ENCODE measurements at places on chromosomes 2 and 18. TPM values are rescaled to one million over a fixed set of nuclear protein-coding genes. Genes with fewer than 3 reads are reported as not detected.
A peak's percentile ranks its signal among the peaks of the same experiment; 100 is the strongest.

DNA sequence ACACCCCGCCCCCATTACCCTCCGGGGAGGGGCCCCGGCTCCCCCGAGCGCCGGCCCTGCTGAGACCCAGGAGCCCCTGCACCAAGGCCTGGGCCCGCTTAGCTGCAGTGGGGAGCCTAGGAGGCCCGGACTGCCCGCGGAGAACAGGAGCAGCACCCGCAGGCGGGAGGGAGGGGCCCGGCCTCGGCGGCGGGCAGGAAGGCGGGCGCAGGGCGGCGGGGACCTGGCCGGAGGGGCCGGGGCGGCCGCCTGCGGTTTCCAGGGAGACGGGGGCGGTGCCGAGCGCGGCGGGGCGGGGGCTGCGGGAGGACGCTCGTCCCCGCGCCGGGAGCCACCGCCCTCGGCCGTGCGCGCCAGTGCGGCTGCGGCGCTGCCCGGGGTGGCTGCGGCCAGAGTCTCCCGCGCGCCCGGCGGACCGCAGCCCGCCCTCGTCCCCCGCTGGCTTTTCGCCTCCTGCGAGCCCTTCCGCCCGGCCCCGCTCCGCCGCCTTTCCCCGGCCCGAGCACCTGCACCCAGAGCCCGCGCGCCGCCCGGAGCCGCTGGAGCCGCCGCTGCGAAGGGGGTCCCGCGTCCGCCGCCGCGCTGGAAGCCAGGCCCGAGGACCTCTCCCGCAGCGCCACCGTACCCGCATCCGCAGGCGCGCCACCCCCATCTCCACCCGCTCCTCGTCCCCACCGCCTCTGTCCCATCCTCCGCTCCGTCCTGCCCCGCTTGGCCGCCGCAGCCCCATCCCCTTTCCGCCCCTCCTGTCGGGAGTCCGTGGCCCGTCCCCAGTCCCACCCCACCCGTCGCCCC, 17.2 kb downstream of the GPC1 start:
- peak; percentile 74 for DNase-seq

DNA sequence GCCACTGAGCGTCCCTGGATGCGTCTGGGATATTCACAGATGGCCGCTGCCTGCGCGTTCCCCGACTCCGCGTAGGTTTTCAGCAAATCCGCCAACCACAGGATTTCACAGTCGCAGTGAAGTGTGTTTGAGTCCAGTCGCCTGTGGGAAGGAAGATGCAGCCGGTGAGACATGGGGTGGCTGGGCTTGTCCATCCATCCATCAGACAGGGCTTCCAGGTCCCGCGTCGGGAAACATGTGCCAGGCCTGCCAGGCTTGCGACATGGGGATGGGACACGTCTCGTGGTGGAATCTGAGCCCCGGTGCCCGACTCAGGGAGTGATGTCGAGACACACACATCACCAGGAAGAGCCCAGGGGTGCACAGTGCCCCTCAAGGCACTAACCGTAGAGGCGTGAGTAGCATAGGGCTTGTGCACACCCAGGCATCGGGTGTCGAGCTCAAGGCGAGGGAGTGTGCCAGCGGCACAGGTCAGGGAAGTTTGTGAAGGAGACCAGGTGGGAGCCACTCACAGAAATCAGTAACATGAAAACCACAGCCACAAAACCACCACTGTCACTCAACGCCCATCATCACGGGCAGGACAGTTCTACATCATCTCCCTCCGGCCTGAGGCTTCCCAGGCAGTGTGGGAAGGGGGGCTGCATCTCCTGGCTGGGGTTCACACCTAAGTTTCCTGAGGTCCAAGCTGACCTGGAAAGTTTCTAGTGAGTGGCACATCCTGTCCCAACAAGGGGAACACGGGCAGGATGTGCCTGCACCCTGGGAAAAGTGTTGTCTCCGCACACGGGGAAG, 63.9 kb downstream of the PXDN start:
- DNase-seq = peak; percentile 66

DNA sequence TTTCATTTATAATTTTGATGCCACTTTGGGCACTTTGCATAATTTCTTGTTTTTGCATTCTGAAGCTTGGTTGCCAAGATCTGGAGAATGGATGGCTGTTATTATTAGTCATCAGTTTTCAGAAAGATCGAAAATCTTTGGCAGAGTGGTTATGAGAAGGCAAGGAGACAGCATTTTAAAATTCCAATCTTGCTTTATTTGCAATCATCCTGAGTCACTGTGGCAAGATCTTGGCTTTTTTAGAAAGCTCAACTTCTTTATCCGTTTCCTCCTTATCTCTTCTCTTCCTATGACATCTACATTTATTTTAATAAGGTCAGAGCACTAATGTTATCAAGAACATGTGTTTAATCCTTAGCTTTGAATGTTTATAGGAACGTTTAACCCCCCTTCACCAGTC, 31.1 kb upstream of the EIF2AK3 start:
- DNase-seq = no peak

DNA sequence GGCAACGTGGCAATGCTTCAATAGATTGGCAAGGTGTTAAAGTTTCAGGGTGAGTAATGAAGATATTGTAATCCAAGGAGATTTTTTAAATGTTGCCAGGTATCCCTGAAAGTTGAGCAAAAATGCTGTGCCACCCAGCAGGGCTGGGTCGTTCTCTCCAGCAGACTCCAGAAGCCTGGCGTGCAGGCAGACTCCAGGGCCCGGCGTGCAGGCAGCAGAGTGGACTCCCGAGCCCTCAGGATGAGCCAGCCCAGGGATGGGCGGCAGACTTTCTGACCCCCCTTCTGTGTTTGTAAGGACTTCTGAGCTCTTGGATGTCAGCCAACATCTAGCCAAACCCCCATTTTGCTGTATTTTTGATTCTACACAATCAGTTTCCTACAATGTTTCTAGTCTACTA, 289.1 kb downstream of the ZNF516 start:
- DNase-seq = no peak

GRCh38 chr2:143584936-143585335, 455.7 kb downstream of the ARHGAP15 start:
- no peak for DNase-seq

DNA sequence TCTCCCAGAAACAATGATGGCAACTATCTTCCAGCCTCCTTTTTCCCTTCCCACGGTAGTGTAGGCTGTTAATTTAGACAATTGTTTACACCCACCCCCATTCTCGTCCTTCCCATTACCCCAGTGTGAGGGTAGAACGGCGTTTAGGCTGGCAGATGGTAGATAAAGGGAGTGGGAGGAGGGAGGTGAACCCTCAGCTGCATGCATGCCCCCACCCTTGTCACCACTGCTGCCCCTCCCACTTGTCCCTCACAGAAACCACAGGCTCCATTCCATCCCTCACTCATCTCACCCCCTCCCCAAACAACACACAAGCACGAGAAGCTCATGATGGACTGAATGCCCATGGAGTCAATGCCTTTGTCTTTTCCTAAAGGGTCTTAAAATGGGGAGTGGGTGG, 107.9 kb upstream of the PARD3B start:
- DNase-seq = no peak

GRCh38 chr2:213101109-213101508, 50.3 kb downstream of the IKZF2 start:
- DNase-seq = no peak

DNA sequence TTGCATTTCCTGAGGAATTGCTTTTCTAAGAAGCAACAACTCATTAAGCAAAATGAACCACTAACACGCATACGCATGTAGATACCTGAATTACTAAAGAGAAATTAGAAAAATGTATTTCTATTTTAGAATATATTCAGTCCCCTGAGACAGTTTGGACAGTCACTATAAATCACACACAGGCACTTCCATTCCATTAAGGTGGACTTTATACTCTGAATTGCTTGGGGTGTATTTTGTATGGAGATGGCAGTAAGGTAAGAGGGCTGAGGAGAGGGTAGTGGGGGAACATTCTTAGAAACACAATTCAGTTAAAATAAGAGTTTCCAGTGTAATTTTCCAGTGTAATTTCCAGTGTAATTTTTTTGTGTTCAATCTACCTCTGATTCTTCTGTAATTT, 1.8 kb downstream of the CCDC141 start:
- no peak for DNase-seq

- no peak for DNase-seq
These were observed 72.4 kb downstream of the MYCN start for GRCh38 chr2:16012626-16013358.

Gene RAB27B
- total RNA-seq = 3.4 TPM

Gene DNAH7
- 0.32 TPM for total RNA-seq

Gene SAG
- 0.20 TPM for total RNA-seq

Gene PNO1
- 11.3 TPM for total RNA-seq

Gene STPG4
- total RNA-seq = 1.8 TPM
